ENCODE measurements at places on chromosomes 12 and 14.
A peak's percentile ranks its signal among the peaks of the same experiment; 100 is the strongest.

DNA sequence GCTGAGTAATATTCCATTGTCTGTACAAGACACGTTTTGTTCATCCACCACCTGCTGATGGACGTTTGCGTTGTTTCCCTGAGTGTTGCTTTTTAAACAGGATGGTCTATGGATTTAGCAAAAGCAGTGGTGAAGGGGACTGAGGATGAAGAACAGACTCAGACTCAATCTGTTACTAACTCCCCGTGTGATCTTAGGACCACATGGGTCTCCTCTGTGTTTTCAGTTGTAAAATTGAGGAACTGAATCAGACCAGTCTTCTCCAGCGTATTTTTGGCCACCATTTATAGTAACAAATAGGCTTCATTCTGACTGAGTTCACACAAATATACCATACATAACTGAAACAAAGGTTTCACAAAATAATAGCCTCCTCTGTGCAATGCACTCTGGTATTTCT is 85.6 kb downstream of the FOXN3 start:
- no peak overlapping the region for H3K4me3 ChIP-seq
- H3K27ac ChIP-seq, result no peak overlapping the region
- H3K4me1 ChIP-seq, result peaks cover 25% of the 10 kb centered on the region
- H3K27me3 ChIP-seq, result no peaks in the 10 kb centered on the region
- no peaks in the 10 kb centered on the region for H3K36me3 ChIP-seq

DNA sequence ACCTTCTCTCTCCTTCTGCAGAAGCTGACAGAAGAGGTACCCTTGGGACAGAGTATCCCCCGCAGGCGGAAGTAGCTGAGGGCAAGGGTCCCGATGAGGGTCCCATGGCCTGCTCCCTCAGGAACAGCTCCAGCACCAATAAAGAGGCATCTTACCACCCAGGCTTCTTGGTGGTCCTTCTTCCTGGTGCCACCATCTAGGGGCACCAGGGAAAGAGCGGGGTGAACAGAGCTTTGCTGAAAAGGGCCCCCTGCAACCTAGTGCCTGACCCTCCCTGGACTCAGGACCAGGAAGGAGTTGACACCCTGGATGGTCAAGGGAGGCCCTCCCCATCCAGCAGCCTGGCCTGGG is 591 bp upstream of the IRF9 start:
- DNase-seq, result no peak
- H3K27ac ChIP-seq, result peak overlapping the region; percentile 98
- peaks cover 83% of the 10 kb centered on the region for H3K36me3 ChIP-seq
- H3K27me3 ChIP-seq, result no peaks in the 10 kb centered on the region
- no peak overlapping the region for H3K4me3 ChIP-seq
- H3K4me1 ChIP-seq, result peaks cover 21% of the 10 kb centered on the region

DNA sequence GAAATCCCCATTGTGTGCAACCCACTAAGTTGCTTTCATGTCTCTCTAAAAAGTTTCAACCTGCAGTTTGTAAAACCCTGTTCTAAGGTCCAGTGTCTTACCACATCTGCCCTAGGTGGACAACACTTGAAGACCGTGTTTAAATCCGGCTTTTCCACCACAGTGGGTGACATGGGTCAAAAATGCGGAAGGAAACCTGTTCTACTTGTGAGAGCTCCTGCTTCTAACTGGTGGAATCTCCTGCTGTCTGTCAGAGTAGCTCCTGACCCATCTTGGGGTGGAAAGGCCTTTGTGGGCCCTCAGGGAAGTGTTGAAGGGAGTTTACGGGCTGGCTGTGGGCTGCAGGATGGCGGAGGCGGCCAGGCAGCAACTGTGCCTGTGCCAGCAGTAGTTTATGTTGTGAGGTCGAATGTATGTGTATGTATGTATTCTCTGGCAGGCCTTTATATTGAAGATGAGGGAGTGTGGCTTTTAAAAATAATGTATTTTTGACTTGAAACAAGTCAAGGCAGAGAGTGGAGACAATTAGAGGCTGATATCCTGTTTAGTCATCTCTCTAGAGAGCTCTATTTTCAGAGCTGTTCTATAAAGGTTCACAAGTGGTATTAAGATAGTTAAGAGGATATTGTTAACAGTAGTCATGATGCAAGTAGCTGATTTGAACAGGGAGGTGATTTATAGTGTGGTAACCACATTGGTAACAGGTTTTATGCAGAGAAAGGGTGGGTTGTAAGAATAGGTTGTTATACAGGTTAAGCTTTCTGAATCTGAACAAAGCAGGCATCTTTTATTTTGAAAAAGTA is 67.0 kb downstream of the PRKCH start:
- H3K4me1 ChIP-seq, result peaks cover 7% of the 10 kb centered on the region
- H3K36me3 ChIP-seq, result no peaks in the 10 kb centered on the region
- DNase-seq, result no peak
- H3K27ac ChIP-seq, result peak overlapping the region; percentile 85
- no peak overlapping the region for H3K4me3 ChIP-seq
- no peaks in the 10 kb centered on the region for H3K27me3 ChIP-seq

DNA sequence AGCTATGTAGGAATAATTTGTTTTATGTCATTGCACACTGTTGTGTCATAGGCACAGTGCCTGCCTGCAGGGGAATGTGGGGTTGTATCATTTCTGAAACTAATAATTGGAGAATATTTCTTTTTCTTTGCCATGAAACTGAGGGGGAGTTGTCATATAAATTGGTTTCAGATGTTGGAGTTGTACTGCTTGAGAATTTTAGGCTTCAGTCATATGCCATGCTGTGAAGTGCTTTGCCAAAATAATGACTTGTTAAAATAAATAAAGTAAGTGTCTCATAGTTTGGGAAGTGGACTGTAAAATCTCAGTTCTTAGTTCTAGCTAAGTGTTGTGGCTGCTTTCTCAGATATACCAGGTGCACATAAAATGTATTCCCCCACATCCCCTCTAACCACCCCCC is 116.8 kb downstream of the DAAM1 start:
- H3K4me1 ChIP-seq, result peaks cover 12% of the 10 kb centered on the region
- no peaks in the 10 kb centered on the region for H3K27me3 ChIP-seq
- H3K36me3 ChIP-seq, result no peaks in the 10 kb centered on the region
- H3K27ac ChIP-seq, result peak overlapping the region; percentile 9
- H3K4me3 ChIP-seq, result no peak overlapping the region
- no peak for DNase-seq

DNA sequence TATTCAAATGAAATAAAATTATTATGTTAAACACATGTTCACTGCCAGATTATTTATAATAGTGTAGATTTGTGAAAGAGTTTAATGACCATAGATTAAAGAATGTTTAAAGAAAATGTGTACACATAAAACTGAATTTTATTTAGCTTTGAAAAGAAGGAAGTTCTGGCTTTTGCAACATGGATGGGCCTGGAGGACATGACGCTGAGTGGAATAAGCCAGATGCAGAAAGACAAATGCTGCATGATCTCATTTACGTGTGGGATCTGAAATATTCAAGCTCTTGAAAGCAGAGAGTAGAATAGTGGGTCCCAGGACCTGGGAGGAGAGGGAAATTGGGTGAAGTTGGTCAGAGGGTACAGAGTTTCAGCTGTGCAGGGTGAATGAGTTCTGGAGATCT is 1261.2 kb downstream of the TMEM121 start:
- no peaks in the 10 kb centered on the region for H3K36me3 ChIP-seq
- no peaks in the 10 kb centered on the region for H3K4me1 ChIP-seq
- no peak for DNase-seq
- no peak overlapping the region for H3K4me3 ChIP-seq

GRCh38 chr12:54240971-54241588 is 38.8 kb downstream of the CBX5 start:
- H3K27me3 ChIP-seq, result no peaks in the 10 kb centered on the region
- H3K27ac ChIP-seq, result no peak overlapping the region
- no peak overlapping the region for H3K4me3 ChIP-seq

- H3K4me1 ChIP-seq, result peaks cover 59% of the 10 kb centered on the region
- DNase-seq, result no peak
- H3K4me3 ChIP-seq, result peak overlapping the region; percentile 70
- H3K27ac ChIP-seq, result peak overlapping the region; percentile 90
These were observed 93.3 kb downstream of the NINJ2 start for GRCh38 chr12:569803-570434.

DNA sequence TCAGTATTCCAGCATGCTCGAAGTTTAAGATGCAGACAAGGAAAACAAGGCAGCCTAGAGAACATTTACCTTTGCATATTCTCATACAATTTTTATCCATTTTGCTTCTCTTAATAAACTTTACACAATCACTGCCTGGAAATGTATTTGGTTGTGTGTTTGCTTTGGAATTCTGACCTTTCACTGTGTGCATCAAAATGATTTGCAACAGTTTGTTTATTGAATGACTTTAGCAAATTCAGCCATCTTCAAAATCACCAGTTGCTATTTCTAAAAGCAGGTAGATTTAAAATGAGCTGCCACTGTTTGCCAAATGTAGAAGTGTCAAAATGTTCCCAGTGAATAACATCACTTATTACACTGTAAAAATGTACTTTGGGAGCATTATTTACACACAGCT is 669.9 kb downstream of the SLC16A7 start:
- H3K4me1 ChIP-seq, result no peaks in the 10 kb centered on the region
- DNase-seq, result no peak
- no peaks in the 10 kb centered on the region for H3K27me3 ChIP-seq
- no peaks in the 10 kb centered on the region for H3K36me3 ChIP-seq

- no peaks in the 10 kb centered on the region for H3K36me3 ChIP-seq
- H3K4me3 ChIP-seq, result no peak overlapping the region
- H3K4me1 ChIP-seq, result peaks cover 11% of the 10 kb centered on the region
- no peaks in the 10 kb centered on the region for H3K27me3 ChIP-seq
- DNase-seq, result no peak
These were observed 63.4 kb upstream of the GPATCH2L start for GRCh38 chr14:76088326-76088725.
